ENCODE measurements at places on chromosomes 6 and 20.

DNA sequence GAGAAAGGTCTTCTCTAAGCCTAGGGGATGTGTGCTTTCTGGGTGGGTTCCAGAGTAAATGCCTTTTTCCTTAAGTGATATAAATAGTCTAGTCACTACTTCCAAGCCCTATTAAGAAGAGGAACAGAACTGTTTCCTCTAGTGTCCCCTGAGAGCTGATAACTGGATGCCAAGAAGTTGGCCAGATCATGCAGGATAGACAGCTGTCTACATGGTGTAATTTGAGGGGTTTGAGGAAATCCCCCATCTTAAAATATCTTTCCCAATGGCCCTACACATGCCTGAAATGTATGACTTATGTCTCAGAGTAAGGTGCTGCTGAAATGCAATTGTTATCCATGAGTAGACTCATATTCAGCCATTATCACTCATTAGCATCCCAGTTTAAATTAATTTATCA is 20.2 kb upstream of the PIM1 start:
- peak; percentile 45 for DNase-seq

- DNase-seq: no peak
Measured at GRCh38 chr6:27872642-27873020, 39.6 kb downstream of the OR2B2 start.

DNA sequence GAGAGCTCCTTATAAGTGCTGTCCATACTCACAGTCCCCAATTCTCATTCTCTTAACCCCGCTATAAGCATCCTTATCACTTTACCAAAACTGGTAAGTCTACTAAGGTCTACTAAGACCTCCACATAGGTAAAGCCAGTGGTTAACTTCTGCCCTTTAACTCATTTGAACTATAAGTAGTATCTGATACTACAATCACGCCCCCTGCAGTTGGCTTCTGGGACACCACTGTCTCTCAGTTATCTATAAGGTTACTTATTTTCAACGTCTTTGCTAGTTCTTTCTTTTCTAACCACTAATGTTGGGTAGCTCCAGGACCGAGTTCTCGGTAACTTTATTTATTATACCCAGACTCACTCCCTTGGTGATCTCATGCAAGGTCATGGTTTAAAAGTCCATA is 142.6 kb downstream of the ARHGAP18 start:
- DNase-seq: peak; percentile 66

DNA sequence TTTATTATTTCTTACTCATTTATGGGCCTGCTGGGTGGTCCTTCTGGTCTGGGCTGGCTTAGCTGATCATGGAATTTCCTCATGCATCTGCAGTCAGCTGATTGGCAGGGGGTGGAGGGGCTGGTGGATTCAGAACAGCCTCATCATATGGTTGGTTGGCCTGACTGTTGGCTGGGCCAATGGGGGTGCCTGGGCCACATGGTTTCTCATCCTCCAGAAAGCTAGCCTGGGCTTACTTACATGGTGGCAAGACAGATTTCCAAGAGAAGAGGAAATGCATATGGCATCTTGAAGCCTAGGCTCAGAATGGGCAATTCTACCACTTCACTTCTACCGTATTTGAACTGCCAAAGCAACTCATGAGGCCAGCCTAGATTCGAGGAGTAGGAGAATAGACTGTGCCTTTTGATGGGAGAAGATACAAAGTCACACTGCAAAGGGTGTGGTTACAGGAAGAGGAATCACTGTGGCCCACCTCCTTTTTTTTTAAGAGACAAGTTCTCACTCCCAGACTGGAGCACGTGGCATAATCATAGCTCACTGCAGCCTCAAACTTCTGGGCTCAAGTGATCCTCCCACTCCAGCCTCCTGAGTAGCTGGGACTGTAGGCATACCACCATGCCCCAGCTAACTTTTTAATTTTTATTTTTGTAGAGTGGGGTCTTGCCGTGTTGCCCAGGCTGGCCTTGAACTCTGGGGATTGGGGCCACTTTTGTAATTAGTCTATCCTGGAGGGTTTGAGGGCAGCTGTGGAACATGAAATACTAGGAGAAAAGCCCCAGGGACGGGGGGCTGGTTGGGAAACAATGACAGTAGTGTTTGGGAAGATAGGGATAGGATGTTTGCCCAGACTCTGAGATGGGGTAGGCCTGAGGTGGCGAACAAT is 47.6 kb upstream of the RNF24 start:
- no peak for DNase-seq

- DNase-seq: no peak
Measured at GRCh38 chr6:110529907-110530306, 53.5 kb upstream of the SLC22A16 start.

DNA sequence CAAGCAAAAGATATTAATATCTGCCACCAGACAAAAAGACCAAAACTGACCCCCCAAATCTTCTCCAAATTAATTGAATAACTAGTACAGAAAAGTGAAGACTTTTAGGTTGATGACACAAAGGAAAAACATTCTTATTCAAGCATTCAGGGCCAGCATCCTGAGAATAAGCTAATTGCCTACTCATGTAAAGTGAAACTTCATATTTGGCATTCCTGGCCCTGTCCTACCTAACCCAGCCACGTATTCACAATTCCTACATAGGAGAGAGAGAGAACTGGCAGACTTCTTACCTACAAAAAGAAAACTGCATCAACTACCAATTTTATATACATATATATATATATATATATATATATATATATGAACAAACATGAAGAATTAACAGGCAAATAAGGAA is 4.9 kb upstream of the ASCC3 start:
- no peak for DNase-seq

DNA sequence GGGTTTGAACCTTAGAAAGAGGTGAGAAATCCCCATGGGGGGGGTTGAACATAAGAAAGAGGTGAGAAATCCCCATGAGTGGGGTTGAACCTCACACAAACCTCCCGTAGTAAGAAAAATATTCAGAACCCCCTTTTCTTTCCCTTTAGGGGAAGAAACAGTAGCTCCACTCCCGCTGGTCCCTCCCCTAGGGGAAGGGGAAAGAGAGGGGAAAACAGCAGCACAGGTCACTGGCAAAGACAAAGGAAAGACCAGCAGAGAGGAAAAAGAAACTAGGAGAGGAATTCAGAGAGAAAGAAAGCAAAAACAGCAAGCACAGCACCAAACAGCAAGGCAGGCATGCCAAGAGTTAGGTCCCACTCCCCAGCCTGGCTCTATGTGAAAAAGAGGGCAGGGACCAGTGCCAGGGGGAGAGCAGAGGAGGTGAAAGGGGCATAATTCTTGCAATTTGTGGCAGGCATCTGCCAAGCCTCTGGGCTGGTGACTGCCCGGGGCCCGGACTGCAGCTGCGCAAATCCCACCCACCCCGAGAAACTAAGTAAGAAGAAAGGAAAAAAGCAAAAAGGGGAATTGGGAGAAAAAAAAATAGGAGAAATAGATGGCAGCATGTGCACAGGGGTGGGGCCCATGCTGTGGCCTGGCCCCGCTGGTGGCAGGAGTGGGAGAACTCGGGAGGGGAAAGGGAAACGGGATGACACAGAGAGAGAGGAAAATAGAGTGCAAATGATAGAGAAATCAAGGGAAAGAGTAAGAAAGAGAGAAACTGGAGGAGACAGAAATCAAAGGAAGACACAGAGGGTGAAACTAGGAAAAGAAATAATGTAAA is 15.1 kb upstream of the GOPC start:
- no peak for DNase-seq

DNA sequence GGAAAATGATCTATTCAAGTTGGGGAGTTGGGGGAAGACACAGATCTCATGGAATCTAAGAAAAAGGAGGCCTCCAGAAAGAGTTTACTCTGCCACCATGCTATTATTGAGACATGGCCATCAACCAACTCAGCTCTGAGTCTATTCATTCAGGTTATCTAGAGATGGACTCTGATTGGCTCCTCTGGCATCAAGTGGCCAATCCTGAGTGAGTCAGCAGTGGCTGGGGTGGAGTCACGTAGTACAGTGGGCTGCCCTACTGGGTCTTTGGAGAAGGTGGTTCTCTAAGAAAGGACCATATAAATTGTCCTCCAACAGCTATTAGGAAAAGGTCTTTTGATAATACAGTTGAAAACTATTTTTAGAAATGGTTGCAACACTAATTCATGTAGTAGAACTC is 42.1 kb downstream of the LYRM2 start:
- no peak for DNase-seq

DNA sequence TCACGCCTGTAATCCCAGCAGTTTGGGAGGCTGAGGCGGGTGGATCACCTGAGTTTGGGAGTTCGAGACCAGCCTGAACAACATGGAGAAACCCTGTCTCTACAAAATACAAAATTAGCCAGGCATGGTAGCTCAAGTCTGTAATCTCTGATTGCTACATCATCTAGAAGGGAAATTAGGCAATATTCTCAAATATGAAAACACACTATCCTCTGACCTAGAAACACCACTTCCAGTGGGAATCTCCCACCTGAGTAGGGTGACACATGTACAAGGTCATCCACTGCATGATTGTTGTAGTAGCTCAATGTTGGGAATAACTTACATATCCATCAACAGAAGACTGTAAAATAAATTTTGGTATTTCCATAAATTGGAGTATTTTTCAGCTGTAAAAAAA is 19.1 kb upstream of the SIRPD start:
- DNase-seq: peak; percentile 38

DNA sequence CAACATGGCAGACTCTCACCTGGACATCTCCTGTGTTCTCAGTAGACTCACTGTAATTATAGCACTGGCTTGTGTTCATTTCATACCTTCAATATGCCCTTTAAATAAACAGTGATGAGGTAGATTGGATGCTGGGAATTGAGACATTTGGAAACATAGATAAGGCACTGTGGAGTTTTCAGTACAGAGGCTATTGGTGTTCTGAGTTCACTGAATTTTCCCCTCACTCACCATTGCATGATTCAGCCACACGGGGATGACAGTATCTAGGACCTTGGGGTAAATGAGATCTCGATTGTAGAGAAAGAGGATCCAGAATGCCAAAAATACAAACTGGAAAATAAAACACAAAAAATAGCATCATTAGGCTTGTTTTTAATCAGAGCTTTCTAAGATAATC is 12.6 kb downstream of the ADTRP start:
- no peak for DNase-seq

DNA sequence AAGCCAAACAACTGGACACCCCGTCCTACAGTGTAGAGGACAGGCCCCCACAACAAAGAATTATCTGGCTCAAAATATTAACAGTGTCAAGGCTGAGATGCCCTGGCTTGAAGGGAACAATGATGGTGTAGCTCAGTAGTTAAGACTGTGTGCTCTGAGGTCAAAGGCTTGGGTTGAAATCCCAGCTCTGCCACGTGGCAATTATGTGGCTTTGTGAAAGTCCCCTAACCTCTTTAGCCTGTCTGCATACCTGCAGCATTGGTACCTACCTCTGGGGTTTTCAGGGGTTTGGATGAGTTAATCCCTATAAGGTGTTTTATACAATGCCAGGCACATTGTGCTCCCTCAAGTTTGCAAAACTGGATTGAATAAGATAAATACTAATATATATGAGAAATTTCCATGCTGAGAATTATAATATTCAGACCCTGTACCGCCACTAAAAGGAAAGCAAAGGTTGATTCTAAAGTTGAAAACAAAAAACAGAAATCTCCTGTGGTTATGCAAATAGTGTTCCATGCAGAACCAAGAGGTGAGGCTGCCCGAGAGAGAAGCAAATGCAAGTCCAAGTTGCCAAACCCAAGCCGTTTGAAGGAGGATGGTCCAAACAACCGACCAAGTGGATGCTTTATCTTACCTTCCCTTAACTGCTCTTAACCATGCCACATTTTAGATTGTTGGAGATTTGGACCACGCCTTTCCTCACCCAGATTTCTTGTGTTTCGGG is 199.8 kb downstream of the NFATC2 start:
- no peak for DNase-seq

- no peak for DNase-seq
Measured at GRCh38 chr20:46832555-46832954, 62.1 kb upstream of the EYA2 start.

GRCh38 chr6:148617530-148617929 is 129.3 kb upstream of the UST start:
- no peak for DNase-seq

DNA sequence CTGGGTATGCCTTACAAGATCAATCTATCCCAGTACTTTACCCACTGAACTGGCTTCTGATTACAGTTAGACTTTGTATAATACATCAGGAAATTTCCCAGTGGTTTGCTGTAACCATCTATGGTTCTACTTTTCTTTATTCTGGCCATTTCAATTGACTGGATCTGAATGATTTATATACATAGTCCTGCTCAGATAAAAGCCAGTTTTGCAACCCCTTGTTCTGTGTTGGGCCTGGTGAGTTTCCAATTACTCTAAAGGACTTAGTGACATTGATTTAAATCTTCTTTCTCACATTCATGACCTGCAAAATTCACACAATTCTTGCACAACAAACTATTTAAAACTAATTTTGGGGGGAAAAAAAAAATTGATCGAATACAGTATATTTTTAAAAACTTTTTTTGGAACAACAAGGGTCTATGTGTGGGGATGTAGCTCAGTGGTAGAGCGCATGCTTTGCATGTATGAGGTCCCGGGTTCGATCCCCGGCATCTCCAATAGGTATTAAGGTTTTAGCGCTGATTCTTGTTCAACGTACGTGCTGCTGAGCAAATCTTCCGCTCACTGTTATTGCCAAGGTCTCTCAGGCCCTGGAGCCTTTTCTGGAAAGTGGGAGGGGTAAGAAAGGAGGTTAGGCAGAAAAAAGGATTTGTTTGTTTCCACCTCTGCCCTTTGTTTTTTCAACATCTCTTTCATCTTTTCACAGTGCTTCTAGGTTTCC is 117.5 kb downstream of the GPX5 start:
- peak; percentile 17 for DNase-seq

- peak; percentile 21 for DNase-seq
Measured at GRCh38 chr6:71533939-71534379, 245.3 kb downstream of the OGFRL1 start.

DNA sequence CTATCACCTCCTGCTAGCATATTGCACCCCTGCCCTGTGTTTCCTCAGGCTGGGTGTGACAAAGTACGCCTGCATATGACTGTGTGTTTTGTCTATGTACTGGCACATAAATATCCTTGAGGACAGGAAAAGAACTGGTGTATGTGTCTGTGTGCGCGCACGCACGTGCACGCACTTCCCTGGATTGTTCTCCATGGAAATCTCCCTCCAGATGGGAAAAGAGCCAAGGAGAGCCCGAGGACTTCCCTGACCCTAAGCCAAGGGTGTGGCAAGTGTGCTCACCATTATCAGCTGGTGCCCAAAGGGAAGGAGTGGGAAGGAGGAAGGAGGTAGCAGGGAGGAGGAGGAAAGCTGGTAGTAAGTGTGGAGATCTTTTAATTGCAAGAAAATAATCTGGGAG is 117.6 kb downstream of the HIVEP2 start:
- no peak for DNase-seq

DNA sequence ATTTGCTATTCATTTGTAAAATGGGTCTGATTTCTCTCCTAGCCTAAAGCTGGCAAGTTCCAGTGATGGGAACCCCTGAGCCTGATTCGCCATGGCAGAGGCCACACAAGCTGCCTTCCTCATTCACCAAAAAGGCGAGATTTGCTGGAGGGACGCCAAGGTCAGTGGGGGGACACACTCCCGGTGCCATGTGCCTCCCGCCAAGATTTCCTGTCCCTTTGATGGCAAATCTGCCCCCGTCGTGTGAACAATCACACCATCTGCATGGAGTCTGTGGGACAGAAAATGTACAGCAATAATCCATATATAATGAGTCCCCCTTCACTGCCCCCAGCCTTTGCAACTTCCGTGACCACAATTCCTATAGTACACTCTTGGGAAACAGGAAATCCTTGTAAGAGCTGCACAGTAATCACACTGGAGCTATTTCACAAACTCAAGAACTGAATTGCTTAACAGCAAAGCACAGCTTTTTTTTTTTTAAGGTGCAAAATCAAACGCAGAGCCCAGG is 15.7 kb upstream of the IGF2R start:
- DNase-seq: peak; percentile 86

GRCh38 chr20:12721636-12722035 is 287.1 kb upstream of the SPTLC3 start:
- DNase-seq: no peak

- no peak for DNase-seq
Measured at GRCh38 chr6:35777356-35778102, 1.1 kb downstream of the CLPSL2 start.

Measured in suppressor macrophage treated with lipopolysaccharide for 4 hours (primary cell).